ENCODE measurements at places on chromosomes 3 and 15. TPM values are rescaled to one million over a fixed set of nuclear protein-coding genes. Genes with fewer than 3 reads are reported as not detected.

AHSG gene
- total RNA-seq, result 0.27 TPM

FRG2C gene
- not detected for total RNA-seq

DNA sequence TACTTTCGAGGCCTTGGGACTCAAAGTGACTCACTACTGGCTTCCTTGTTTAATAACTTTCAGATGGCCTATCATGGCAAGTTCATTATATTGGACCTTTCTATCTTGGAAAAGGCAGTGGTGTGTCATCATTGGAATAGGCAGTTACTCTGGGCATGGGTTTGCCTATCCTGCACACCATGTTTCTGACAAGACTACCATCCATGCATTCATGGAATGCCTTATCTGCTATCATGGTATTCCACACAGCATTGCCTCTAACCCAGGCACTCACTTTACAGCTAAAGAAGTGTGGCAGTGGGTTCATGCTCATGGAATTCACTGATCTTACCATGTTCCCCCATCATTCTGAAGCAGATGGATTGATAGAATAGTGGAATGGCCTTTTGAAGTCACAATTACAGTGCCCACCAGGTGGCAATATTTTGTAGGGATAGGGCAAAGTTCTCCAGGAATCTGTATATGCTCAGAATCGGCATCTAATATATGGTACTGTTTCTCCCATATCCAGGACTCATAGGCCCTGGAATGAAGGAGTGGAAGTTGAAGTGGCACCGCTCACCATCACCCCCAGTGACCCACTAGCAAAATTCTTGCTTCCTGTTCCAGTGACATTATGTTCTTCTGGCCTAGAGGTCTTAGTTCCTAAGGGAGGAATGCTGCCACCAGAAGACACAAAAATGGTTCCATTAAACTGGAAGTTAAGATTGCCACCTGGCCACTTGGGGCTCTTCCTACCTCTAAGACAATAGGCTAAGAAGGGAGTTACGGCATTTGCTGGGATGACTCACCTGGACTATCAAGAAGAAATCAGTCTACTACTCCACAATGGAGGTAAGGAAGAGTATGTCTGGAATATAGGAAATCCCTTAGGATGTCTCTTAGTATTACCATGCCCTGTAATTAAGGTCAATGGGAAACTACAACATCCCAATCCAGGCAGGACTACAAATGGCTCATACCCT, 1161.4 kb downstream of the SI start:
- H3K27ac ChIP-seq, result no peak overlapping the region
- no peaks in the 10 kb centered on the region for H3K4me1 ChIP-seq
- H3K36me3 ChIP-seq, result no peaks in the 10 kb centered on the region
- no peak overlapping the region for H3K4me3 ChIP-seq

DNA sequence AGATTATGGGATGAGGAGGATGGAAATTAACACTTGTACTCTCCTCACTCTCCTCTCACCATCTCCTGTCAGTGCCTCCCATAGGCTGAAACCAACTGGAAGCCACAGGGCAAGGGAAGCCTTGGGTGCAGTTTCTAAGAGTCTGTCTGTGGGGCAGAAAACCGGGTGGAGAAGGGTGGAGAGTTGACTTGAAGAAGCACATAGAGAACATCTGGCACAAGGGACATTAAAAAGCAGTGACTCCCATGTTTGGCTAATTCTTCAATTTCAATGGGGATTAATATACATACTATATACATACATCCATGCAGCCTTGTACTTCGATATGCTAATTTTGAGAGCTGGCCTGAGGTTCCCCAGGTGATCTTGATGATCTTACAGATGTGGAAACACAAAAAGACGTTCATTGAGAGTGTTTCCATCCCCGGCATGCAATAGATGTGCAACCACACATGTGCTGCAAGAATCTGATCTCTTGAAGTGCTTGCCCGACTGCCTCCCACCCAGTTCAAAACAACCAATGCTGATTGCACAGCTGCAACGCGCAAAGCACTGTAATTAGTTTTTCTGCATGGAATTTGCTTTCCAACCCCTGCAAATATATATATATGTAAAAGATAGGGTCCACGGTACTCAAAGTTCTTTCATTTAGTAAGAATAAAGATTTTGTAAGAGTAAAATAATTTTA, 121.9 kb upstream of the TMC3 start:
- DNase-seq, result no peak
- no peaks in the 10 kb centered on the region for H3K27me3 ChIP-seq

DNA sequence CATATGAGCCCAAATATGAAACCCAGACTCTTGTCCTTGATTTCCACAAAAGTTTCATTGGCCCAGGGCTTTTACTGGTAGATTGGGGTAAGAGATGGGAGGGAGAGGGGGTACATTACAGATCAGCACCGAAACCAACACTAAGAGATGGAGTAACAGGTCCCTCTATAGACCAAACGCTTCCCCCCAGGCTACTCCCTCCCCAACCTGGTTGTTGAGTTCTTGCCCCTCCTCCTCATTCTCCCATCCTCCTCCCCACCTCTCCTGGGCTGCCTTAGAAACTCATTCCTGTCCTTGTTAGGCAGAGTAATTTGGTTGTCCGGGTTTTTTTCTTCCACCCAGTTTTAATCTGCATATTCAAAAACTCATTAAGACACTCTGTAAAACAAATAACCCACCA, 74.1 kb downstream of the MESD start:
- no peak overlapping the region for H3K4me3 ChIP-seq
- DNase-seq, result no peak

Data from progenitor cell of endocrine pancreas (in vitro differentiated cells).